Gastrocnemius medialis (tissue), 4 donors: ENCODE measurements at places on chromosomes 3 and 15. TPM values are rescaled to one million over a fixed set of nuclear protein-coding genes. Genes with fewer than 3 reads are reported as not detected.

Gene MTMR10
- total RNA-seq, result 37.0 TPM

Gene TLR9
- total RNA-seq, result 0.41 TPM

Gene PIGB
- 1.3 TPM for total RNA-seq

Gene MESP2
- not detected for total RNA-seq

Gene LYZL4
- total RNA-seq, result not detected

Gene IMPG2
- total RNA-seq, result not detected

Gene ROPN1
- not detected for total RNA-seq

Gene FBXO40
- total RNA-seq, result 40.8 TPM

Gene VPS33B
- total RNA-seq, result 3.3 TPM

- DNase-seq, result peak; percentile 73
Measured at GRCh38 chr15:90191794-90192509, 9.2 kb upstream of the SEMA4B start.

DNA sequence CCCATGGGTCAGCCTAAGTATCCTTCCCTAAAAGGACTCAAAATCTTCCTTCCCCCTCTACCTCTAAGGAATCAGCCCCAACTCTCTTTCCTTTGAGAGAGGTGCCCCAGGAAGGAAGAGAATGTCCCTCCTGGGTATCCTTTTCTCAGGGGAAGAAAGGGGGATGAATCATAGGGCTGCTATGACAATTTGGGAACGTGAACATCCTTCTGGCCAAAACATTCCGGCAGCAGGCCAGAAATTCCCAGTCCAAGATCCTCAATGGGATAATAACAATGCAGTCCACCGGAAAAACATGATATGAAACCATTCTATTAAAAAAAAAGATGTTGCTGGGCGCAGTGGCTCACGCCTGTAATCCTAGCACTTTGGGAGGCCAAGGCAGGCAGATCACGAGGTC is 50.8 kb upstream of the CACNA2D3 start:
- DNase-seq, result no peak

DNA sequence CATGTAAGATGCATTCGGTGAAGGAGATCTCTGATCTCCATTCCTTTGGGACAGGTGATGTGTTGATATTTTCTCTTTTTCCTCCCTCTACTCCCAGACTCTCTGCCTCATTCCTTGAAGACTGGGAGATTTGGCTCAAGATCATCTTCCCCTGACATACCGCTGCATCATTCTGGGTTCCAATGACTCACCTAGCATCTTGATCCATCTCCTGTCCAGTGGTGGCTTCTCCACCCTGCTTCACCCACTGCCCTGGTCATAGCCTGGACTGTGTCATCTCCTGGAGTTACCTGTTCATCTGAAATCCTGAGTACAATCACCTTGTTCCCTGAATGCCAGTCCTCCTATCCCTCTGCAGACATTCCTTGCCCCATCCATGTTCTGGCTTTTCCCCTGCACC is 57.4 kb upstream of the TRAK1 start:
- DNase-seq, result no peak

- no peak for DNase-seq
Measured at GRCh38 chr3:10495003-10495402, 10.4 kb downstream of the ATP2B2 start.

GRCh38 chr15:34708422-34708821 is 46.4 kb downstream of the GJD2 start:
- no peak for DNase-seq

GRCh38 chr3:197226179-197226578 is 72.2 kb downstream of the DLG1 start:
- DNase-seq, result no peak

DNA sequence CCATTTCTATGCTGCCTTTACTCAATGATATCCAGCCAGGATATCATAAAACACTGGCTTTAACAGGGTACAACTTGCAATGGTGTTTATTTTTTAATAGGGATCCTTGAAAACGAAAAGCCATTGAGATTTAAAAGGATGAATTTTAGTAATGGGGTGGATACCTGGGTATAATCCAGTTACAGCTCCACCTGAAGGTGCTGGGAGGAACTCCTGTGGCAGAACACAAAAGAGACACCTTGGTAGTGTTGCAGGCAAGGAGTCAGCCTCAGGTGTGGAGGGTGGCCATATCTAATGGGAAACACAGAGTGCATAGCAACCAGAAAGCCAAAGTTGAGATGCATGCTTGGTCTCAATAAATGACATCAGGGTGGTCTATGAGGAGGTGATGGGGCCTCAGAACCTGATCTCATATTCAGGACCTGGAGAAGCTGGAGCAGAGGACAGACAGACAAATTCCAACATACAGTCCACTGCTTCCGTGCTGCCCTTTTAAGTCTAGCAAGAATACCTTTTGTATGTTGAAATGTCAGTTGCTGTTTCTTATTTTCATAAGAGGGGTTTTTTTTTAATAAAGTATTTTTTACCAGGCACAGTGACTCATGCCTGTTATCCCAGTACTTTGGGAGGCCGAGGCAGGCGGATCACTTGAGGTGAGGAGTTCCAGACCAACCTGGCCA is 12.0 kb upstream of the PAQR9 start:
- no peak for DNase-seq

DNA sequence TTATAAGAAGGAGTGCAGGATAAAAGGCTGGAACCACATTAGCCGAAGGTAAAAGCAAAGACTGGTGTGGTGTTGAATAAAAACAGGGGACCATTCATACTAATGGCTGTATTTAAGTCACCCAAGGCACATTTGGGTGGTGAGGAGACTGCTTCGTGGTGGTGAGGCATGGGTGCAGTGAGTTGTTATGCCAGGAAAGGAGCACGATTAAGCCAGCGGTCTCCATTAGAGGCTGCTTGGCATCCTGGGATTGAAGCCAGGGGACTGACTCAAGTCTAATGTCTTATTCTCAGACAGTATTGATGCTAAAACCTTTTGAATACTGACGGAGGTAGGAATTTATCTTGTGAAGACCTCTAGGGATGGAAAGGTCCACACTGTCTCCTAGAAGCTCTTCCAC is 21.9 kb downstream of the FEM1B start:
- no peak for DNase-seq

GRCh38 chr3:112460519-112461195 is 38.6 kb downstream of the BTLA start:
- DNase-seq, result no peak

DNA sequence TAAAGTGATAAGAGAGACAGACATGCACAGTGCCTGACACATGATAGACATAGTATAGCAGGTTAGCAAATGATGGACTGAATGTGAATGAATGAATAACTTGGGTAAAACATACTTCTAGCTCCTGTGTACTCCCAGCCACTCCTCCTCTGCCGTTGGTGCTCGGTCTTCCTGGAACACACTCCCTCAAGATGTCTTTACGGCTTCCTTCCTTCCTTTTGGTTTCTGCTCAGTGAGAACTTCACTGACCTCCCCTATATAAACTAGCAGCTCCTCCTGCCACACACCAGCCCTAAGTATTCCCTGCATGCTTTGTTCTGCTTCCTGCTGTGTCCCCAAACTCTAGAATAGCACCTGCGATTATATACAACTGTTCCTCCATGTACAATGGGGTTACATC is 50.2 kb downstream of the RAD54L2 start:
- no peak for DNase-seq

DNA sequence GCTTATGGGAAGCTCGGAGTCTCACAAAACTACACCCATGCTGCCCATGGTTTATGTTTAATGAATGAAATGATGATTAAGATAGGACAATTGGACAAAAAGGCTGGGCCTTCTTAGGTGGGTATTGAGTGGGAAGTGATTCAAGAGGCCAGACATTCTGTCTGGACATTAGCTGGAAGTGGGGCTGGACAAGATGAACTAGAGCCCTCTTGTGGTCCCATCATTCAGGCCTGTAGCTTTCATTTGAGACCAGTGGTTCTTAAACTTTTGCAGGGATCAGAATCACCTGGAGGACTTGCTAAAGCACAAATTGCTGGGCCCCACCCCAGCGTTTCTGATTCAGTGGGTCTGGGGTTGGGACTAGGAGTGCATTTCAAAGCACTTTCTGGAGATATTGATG is 290.4 kb upstream of the CTDSPL start:
- no peak for DNase-seq

DNA sequence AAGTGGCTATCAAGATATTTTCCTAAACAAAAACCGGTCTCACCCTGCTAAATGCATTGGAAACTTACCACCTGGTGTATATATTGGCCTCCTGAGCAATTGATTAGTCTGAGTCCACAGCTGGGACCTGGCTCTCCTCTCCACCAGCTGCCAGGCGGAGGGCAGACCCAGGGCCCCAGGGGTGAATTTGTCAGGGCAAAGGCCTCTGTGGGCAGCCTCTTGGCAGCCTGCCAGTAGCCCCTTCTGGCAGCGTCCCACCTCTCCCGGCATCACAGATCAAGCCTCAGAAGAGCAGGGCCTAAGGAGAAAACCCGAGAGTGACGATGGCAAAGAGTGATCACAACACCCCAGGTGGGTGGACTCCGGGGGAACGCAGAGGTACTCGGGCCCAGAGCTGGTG is 43.0 kb upstream of the IDH2 start:
- no peak for DNase-seq

DNA sequence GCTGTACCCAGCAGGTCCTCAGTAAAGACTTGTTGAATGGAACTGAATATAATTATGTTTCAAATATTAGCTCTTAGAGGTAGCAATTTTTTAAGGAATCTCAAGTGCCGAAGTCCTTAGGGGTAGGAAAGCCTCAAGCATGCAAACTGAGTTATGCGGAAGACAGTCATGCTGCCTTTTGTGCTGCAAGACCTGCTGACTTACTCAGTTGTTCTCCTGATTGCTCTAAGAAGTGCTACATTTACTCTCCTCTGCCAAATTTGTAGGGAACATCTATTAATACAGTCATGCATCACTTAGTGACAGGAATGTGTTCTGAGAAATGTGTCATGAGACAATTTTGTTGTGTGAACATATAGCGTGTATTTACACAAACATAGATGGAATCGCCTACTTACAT is 325.6 kb upstream of the AZI2 start:
- DNase-seq, result peak; percentile 32

- DNase-seq, result no peak
Measured at GRCh38 chr15:28917791-28918140, 32.0 kb downstream of the APBA2 start.

GRCh38 chr3:138289701-138290100 is 40.0 kb downstream of the NME9 start:
- DNase-seq, result no peak

DNA sequence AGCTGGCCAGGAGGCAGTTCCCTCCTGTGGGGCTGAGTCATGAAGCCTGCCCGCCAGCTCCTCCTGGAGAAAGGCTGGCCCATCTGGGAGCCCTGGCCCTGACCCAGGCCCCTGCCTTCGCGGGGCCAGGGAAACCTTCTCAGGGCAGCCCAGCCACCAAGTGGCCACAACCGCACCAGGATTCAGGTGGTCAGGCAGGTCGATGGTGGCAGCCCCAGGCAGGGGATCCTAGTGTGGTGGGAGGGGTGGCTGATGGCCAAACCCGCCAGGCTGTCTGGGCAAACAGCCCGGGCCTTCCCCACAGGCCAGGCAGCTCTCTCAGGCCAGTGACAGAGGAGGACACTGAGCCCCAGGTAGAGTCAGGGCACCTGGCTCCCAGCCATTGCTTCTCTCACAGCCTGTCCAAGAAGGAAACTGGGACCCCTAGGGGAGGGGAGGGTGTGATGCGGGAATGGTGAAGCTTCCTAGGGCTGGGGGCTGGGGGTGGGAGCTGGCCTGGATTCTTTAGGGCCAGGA is 1.2 kb downstream of the TWF2 start:
- DNase-seq, result peak; percentile 87

DNA sequence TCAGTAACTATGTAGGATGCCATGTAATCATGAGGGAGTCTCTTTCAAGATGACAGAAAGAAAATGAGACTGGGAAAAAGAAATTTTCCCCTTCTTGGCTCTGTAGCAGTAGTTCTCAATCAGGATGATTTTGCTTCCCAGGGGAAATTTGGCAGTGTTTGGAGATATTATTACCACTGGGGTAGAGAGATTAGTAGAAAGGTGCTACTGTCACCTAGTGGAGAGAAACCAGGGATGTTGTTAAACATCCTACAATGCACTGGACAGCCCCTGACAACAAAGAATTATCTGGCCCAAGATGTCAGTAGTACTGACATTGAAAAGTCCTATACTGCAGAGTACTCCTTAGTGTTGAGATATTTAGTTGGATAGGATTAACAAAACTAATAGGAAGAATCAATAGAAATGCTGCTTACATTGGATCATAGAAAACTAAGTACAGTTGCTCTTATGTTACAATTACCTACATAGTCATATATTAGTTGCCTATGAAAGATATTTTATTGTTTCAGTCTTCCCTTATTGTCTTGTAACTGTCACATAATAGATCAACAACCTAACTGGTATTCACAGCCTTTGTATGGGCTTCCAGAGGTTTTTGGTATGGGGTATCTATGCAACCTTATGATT is 433.3 kb downstream of the RAP2B start:
- no peak for DNase-seq

- no peak for DNase-seq
Measured at GRCh38 chr15:94411285-94411684, 179.9 kb downstream of the MCTP2 start.

DNA sequence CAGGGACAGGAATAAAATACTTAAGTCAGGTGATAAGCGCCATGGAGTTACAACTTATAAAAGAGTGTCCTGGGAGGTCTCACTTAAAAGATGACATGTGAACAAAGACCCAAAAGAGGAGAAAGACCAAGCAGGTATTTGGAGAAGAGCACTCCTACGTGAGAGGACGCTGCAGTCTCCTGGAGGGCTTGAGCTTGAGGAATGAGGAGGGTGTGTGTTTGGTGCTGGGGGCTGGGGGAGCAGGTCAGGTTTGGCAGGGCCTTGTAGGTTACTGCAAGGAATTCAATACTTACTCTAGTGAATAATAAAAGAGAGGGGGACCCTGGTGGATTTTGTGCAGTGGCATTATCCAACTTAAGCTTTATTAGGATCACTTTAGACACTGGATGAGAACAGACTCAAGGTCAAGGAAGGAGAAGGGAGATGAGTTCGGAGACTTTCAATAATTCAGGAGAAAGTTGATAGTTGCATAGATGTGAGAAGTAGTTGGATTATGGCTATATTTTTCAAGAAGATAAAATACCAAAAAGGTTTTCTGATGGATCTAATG is 32.4 kb downstream of the TNIK start:
- no peak for DNase-seq

- DNase-seq, result no peak
Measured at GRCh38 chr3:158339638-158340037, 229.7 kb downstream of the RSRC1 start.
